Left hindlimb (tissue), 1 donor: ENCODE measurements at places on chromosomes 3 and 15.

- no peak for DNase-seq
Measured at GRCh38 chr3:172102123-172102882, 62.9 kb downstream of the FNDC3B start.

DNA sequence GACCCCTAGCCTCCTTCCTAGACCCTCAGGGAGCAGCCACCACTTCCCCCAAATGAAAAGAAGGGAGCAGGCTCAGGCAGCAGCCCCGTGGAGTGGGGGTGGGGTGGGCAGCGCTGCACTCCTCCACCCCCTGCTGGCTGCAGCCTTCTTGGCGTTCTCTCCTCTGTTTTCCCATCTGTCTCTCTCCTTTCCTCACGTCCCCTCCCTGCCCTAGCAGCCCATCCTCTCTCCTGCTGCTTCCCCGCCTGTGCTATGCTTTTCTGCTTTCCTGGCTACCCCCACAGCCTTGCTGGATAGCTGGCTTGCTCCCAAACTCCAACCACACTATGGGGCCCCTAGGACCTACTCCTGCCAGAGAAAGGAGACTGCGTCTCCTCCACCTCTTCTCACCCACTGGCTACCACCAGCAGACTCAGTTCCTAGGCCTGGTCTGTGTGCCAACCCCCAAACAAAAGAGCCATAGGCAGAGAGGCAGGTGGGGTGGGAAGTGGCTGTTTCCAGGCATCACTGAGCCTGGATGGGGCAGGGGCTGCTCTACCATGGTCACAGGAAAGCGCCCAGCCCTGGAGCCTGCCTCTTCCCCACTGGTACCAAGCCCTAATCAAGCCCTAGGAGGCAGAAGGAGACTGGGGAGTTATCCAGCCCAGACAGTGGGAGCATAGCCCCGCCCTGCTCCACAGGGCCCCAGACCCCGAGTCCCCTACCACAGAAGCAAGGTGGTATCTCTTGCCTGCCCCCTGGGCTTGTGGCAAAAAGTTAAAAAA is 3.4 kb upstream of the DISP2 start:
- DNase-seq: no peak

- DNase-seq: no peak
Measured at GRCh38 chr15:31278544-31279220, 48.0 kb upstream of the KLF13 start.

DNA sequence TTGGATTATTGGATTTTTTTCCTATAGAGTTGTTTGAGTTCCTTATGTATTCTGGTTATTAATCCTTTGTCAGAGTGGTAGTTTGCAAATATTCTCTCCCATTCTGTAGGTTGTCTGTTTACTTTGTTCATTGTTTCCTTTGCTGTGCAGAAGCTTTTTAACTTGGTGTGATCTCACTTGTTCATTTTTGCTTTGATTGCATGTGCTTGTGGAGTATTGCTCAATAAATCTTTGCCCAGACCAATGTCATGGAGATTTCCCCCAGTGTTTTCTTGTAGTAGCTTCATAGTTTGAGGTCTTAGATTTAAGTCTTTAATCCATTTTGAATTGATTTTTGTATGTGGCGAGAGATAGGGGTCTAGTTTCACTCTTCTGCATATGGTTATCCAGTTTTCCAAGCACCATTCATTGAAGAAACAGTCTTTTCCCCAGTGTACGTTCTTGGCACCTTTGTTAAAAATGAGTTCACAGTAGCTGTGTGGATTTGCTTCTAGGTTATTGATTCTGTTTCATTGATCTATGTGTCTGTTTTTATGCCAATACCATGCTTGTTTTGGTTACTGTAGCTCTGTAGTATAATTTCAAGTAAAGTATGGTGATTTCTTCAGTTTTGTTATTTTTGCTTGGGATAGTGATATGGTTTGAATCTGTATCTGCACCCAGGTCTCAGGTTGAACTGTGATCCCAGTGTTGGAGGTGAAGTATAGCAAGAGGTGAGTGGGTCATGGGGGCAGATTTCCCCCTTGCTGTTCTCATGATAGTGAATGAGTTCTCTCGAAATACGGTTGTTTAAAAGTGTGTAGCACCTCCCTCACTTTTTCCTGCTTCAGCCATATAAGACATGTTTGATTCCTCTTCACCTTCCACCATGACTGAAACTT is 46.1 kb upstream of the TNFSF10 start:
- no peak for DNase-seq

GRCh38 chr3:169311381-169311780 is 352.1 kb downstream of the MECOM start:
- DNase-seq: no peak

DNA sequence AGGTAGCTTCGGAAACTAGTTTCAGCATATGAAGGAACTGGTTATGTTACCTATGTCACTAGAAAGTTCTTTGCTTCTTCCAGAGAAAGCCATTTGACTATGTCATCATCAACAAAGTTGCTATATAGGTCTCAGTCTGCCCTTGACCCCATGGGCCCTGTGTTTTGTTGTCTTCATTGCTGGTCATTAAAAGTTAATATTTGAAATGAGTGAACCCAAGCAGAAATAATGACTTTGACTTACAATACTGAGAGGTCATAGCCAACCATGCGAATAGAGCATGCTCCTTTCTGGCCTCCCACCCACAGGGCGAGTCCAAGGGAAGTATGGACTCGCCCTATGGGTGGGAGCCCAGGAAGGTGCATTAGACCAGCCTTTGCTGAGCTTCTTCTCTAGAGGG is 40.9 kb downstream of the APH1B start:
- no peak for DNase-seq

DNA sequence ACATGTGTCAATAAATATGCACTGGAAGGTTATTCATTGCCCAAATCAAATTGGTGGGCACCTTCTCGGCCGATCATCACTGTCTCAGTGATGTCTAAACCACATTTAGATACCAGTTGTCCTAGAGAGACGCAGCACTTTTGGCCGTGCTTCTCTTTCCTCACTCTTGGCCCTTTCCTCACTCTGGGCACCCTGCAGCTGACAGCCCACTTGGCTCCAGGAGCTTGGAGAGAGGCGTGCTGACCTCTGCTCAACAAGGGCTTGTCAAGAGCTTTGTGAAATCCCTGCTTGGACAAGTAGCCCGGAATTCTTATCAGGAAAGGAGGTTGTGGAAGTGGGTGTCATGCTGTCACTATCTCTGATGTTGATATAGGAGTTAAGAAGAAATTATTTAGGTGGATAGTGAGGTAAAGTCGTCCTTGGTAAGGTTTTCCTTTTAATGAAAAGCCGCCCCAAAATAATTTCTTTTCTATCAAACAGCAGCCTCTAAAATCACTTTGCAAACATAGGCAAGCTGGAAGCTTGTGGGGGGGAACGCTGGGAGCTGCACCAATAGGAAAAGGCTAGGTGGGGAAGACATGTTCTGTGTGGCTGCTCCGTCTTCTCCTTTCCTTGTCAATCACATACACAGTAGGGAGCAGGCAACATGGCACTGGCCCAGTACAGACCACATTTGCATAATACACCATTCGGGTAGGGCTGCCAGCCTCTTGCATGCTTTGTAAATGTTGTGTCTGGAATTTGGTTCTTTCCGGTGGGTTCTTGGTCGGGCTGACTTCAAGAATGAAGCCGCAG is 126.8 kb upstream of the UBE3A start:
- DNase-seq: no peak

GRCh38 chr15:70275461-70276138 is 177.9 kb upstream of the TLE3 start:
- peak; percentile 25 for DNase-seq

GRCh38 chr3:44031387-44032380 is 210.0 kb upstream of the TOPAZ1 start:
- DNase-seq: no peak

DNA sequence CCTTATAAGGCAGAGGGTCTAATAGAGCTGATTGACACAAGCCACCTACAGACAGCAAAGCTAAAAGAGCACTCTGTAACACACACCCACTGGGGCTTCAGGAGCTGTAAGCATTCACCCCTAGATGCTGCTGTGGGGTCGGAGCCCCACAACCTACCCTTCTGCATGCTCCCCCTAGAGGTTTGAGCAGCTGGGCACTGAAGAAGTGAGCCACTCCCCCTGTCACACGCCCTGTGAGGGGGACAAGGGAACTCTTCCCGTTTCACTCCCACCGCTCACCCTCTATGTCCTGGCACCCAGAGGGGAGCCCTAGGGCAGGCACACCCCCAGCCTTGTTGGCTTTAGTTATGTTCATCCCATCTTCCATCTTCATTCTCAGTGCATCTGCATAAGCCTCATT is 9.4 kb upstream of the CSTA start:
- DNase-seq: no peak

DNA sequence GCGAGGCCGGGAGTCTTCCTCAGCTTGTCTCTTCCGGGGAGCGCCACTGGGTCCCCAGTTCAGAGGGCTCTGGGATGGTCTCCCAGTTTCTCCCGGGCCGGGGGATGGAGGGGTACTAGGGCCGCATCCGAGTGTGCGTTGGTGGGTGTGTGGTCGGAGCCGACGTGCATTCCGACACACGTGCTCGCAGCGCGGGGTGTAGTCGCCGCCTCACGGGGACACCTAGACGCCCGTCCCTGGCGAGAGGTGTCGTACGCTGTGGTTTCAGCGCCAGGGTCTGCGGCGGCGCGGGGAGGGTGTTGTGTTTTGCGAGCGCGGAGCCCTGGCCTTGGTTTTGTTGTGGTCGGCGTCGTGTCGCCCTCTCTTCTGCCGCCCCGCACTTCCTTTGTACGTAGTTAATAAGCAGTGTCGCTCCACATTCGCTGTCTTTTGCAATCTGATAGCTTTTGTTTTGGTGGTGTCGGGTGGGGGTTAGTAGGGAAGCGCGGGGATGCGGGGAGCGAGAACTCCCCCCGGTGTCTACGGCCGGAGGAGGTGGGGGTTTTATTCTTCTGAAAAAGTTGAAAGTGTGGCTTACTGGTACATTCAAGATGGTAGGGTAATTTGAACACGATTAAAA is 2.2 kb downstream of the IGF1R start:
- DNase-seq: peak; percentile 55

- no peak for DNase-seq
Measured at GRCh38 chr3:29212789-29213433, 68.0 kb upstream of the RBMS3 start.

- no peak for DNase-seq
Measured at GRCh38 chr15:46408312-46408711, 773.5 kb downstream of the SQOR start.

DNA sequence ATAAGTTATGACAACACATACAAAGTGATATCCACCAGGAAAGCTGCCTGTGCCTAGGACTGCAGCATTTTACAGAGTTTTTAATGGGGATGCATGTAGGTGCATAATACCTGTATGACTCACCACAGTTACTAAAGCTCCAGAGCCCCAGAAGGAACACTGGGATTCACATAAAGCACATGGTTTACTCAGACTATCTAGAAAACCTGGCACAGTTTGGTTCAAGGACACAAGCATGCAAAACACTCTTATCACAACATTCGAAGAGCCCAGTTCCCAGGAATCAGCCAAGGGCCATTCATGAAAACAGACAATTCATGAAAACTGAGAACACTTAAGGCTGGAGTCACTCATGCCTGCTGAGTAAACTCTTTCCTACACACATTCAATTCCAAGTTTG is 261.0 kb downstream of the PYDC2 start:
- DNase-seq: no peak

DNA sequence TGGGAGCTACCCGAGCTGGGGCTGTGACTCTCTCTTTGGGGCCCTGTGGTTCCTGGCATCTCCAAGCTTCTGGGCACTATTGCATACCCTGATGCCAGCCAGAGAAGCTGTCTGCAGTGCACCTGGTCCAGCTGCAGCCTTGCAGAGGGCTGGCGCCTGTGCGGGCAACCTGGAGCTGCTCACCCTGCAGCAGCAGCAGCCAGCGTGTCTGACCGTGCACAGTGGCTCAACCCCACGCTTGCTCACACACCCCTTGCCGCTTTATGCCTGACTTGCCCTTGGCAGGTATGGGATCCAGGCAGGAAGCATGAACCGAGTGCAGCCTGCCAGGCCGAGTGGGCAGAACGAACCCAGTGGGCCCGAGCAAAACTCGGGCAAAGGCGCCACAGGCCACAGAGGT is 69.9 kb downstream of the GLB1 start:
- no peak for DNase-seq

DNA sequence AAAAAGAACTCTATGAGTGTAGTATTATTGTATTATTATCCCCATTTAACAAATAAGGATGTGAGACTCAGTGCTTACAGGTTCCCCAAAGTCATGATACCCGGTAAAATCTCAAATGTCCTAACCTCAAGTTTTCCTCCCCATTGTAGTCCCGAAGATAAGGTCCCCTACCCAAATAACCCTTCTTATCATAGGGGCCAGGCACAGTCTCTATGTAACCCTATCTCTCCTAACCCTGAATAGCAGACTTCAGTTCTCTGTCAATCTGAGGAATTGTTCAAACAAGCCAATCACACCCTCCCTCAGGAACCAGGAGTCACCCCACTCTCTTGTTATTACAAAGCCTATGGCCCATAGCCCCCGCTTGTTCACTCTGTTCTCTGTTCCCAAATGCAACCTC is 10.5 kb upstream of the SUSD5 start:
- DNase-seq: no peak

GRCh38 chr15:81107889-81108288 is 26.2 kb upstream of the CFAP161 start:
- DNase-seq: no peak

DNA sequence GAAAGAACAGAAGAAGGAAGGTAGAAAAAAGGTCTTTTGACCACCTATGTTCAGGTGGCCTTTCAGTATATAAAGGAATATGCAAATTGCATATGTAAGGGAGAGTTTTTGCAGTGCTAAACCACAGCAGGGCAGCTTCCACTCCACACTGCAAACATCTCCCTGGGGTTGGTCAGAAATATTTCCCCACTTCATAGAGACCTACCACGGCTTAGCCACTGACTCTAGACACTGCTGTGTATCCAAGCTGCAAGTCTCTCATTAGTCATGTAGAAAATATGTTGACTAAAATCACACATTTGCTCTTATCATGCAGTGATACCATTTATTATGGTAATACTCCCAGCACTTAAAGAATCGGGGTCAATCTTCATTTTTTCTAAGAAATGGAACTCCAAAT is 214.9 kb upstream of the NR2F2 start:
- DNase-seq: no peak

GRCh38 chr3:100591411-100591810 is 18.0 kb upstream of the ADGRG7 start:
- no peak for DNase-seq

DNA sequence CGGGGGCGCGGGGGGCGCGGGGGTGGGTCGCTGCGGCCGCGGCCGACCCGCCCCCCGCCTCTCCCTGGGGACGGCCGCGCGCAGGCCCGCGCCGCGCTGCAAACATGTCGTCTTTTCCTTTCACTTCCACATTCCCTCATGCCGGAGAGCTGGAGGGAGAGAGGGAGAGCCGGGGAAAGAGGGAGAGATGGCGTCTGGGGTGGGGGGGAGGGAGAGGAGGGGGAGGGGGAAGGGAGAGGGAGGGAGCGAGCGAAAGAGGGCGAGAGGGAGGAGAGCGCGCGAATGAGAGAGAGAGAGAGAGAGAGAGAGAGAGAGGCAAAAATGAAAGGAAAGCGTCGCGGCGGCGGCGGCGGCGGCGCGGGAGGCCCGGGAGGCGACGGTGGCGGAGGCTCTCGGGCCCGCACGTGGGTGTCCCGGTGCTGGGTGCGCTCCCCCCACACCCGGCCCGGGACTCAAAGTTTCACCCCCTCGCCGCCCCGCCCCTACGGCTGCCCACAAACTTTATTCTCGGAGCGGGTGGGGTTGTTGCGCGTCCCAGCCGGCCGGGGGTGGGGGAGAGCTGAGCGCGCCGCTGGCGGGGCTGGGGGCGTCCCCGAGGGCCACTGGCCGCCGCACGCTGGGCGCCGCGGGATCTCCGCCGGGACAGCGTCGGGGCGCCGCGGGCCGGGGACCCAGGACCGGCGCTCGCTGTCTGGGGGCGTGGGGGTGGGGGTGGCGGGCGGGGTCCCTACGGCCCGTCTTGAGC is 731 bp downstream of the ZNF710 start:
- peak; percentile 80 for DNase-seq

GRCh38 chr3:52403955-52404354 is 40.9 kb downstream of the SEMA3G start:
- DNase-seq: peak; percentile 30
